Peyer's patch (tissue), 4 donors: ENCODE measurements at places on chromosomes 5 and 9. TPM values are rescaled to one million over a fixed set of nuclear protein-coding genes. Genes with fewer than 3 reads are reported as not detected.

DNA sequence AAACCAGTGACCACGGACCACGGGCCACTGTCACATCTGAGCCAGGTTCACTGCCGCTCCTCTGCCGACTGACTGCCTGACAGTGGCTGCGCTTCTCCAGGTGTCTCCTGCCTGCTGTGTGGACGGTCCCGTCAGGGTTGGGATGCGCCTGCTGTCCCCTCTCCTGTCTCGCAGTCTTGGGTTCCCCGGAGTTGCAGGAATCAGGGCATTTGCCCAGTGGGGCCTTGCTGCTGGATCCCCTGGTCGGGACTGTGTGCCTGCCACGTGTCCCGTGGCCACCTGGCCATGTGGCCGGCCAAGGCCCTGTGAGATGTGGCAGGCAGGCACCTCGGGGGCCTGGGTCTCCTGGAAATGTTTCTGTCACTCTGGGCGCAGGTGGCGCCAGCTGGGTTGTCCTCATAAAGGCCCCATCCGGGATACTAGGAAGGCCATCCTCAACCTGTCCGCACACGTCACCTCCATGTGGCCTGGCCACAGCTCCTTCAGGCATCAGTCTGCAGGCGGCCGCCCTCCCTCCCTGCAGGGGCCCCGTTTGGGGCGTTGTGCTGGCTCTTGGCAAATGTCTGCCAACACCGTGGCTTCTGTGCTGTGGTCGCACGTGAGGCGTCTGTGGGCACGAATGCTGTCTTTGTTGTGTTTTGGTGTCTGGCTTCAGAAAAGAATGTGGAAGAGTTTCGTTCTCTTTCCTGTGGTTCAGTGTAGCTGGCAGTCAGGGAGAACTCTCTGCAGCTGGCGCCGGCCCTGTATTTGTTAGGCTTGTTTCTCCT, 6.4 kb upstream of the TOR4A start:
- no peak for DNase-seq

GRCh38 chr9:86135371-86135770, 36.0 kb upstream of the GOLM1 start:
- DNase-seq, result no peak

- no peak for DNase-seq
These were observed 24.2 kb upstream of the STOM start for GRCh38 chr9:121394292-121394691.

- DNase-seq, result no peak
These were observed 23.4 kb downstream of the AKNA start for GRCh38 chr9:114364134-114365041.

GRCh38 chr9:77374266-77374665, 196.9 kb downstream of the VPS13A start:
- no peak for DNase-seq

DNA sequence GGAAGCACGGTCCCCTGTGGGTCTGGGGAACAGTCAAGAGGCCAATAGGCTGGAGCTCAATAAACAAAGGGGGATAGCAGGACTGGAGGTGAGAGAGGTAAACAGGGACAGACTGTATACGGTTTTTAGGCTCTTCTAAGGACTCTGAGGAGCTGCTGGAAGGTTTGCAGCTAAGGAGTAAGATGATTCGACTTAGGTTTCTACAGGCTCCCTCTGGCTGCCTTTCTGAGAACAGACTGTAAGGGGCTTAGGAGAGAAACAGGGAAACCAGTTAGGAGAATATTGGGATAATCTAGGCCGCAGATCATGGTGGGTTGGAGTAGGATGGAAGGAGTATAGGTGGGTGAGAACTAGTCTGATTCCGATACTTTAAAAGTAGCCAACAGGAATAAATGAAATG, 10.4 kb downstream of the CDK5RAP2 start:
- no peak for DNase-seq

- no peak for DNase-seq
These were observed 20.1 kb downstream of the DIAPH1 start for GRCh38 chr5:141598391-141599345.

DNA sequence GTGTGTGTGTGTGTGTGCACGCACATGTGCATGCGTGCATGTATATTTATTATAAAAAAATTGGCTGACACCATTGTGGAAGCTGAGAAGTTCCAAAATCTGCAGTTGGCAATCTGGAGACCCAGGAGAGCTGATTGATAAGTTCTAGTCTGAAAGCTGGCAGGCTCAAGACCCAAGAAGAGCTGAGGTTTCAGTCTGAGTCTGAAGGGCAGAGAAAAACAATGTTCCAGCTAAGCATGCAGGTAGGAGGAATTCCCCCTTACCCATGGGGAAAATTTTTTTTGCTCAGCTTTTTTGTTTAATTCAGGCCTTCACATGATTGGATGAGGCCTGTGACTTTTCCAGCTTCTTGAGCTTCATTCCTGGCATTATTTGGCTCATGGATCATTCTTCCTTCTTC, 31.2 kb upstream of the ACTBL2 start:
- no peak for DNase-seq

GRCh38 chr9:33230756-33231622, 9.0 kb upstream of the SPINK4 start:
- DNase-seq, result no peak

GRCh38 chr5:1195916-1196315, 5.5 kb upstream of the SLC6A19 start:
- no peak for DNase-seq

DNA sequence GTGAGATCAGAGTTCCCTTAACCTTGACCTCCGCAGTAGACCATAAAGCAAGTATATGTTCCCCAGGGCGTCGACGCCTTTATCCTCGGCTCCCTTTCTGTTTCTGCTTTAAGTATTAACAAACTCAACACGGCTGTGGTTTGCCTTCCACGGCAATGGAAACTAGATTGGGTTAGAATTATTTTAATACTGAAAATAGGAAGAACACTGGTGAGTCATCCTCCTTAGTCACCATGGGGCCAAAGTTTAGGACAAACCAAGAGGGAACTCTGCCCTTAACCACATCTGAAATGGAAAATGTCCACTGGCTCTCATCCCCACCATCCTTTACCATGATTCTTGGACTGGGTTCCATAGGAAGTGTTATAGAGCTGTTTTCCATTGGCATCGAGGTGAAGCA, 386.1 kb downstream of the ACTL7B start:
- DNase-seq, result no peak

DNA sequence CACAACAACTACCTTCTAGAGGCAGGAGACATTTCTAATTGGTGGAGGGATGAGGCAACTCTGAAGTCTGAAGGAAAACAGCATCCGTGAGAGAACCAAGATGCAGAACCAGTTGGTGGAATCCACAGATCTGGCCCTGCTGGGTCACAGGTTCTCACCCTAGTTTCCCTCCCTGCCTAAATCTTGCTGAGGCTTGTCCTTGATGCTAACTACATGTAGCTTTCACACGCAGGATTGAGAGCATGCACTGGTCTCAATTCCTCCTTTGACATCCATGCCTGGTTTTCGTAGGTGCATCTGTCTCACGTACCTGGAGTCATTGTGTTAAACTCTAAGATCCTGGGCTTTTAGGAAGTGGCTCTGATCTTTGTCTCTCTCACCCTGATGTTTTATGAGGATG, 9.7 kb upstream of the F2RL1 start:
- DNase-seq, result no peak

DNA sequence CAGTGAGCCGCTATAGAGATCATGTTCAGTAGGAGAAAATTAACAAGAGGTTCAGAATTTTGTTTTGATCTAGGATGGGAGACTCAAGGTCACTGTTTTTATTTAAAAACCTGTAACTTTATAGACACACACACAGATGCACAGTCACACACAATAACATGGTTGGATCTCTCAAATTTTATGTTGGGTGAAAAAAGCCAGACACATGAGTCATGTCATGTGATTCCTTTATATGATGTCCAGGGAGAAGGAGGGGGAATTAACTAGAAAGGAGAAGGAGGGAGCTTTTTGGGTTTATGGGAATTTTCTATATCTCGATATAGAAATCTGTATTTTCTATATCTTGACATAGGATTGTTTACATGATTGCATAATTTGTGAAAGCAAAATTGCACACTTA, 17.1 kb downstream of the C6 start:
- no peak for DNase-seq

LVRN gene
- 5.8 TPM for total RNA-seq

SLC45A2 gene
- total RNA-seq, result not detected

DIPK1B gene
- total RNA-seq, result 1.7 TPM

IGIP gene
- 10.8 TPM for total RNA-seq

SMIM33 gene
- 0.40 TPM for total RNA-seq

ITGA1 gene
- 49.5 TPM for total RNA-seq

ECSCR gene
- total RNA-seq, result 3.2 TPM

TCERG1 gene
- total RNA-seq, result 90.5 TPM

ORM2 gene
- not detected for total RNA-seq
